Heart right ventricle (tissue), 16 donors: ENCODE measurements at places on chromosomes 12 and 14. TPM values are rescaled to one million over a fixed set of nuclear protein-coding genes. Genes with fewer than 3 reads are reported as not detected.

SLC15A4 gene
- polyA plus RNA-seq = 15.6 TPM

P2RX2 gene
- not detected for polyA plus RNA-seq

CCDC177 gene
- not detected for polyA plus RNA-seq

HOXC10 gene
- not detected for polyA plus RNA-seq

MDGA2 gene
- not detected for polyA plus RNA-seq
